Right ventricle myocardium superior (tissue), 1 donor: ENCODE measurements at places on chromosomes 7 and 10. TPM values are rescaled to one million over a fixed set of nuclear protein-coding genes. Genes with fewer than 3 reads are reported as not detected.
A peak's percentile ranks its signal among the peaks of the same experiment; 100 is the strongest.

Gene FAM25G
- total RNA-seq: not detected

- no peak for DNase-seq
Measured at GRCh38 chr10:70699063-70699658, 26.9 kb downstream of the ADAMTS14 start.

DNA sequence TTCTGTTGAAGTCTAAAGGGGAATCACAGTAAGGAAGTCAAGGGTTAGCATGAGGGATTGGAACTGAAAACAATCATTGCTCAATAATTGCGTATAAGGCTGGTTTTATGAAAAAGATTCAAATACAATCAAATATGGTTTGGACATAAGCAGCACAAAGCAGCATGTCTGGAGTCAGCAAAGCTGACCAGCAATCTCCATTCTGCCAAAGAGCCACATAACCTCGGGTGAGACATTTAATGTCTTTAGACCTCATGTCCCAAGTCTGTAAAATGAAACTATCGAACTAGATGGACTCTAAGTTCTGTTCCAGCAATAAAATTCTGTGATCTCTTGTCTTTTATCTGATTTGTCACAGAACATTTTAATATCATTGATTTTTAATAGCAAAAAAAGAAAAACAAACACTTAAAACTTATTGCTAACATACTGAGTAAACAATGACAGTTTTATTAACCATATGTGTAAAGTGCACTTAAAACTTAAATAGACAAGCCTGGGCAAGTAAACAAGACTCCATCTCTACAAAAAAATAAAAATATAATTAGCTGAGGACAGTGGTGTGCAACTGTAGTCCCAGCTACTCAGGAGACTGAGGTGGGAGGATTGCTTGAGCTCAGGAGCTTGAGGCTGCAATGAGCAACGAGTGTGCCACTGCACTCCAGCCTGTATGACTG lies 217.0 kb downstream of the MAGI2 start:
- DNase-seq: no peak

GRCh38 chr10:133315847-133316246 lies 7.1 kb downstream of the ZNF511 start:
- peak; percentile 17 for DNase-seq

DNA sequence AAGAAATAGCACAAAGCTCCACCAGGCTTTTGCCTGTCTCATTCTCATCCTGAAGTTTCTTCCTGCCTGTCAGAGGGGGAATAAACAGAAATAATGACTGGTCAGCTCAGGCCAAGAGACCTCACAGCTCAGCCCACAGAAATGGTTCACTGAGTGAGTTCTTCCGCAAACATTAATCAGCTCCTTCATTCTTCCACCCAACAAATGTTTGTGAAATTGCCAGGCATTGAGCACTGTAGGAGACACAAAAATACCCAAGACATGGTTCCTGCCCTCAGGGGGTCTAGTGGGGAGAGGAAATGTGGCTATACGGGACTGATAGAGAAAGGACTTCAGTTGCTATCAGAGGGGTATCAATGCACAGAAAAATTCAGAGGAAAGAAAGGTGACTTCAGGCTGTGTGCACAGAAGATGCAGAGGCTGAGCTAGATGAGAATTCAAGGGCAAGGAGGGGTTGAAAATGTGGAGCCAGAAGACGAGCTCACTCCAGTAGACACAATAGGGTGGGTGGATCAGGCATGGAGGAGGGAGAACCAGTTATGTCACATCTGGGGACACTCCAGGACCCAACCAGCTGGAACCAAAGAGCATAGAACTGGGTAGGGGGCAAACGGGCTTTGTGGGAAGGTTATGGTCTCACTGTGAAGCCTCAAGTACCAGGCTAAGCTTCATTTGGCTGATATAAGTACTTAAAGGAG lies 20.9 kb downstream of the MYOF start:
- DNase-seq: no peak

GRCh38 chr7:12062062-12062461 lies 149.0 kb upstream of the TMEM106B start:
- no peak for DNase-seq

DNA sequence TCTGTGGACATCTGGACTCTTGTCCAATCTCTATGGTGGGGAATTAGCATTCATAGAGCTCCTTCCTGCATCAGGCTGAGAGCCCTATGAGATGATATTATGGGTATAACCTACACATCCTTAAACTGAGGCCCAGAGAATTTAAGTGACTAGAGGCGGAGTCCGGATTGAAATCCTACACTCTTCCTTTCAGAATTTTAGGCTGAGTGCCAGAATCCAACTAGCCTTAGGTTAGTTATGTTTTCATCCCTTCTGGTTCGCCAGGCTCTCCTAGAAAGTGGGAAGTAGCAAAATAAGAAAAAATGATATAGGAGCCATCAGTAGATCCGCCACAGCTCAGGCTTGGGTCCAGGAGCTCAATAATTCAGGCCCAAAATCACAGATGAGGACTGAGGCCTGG lies 212.5 kb downstream of the GLI3 start:
- DNase-seq: no peak

DNA sequence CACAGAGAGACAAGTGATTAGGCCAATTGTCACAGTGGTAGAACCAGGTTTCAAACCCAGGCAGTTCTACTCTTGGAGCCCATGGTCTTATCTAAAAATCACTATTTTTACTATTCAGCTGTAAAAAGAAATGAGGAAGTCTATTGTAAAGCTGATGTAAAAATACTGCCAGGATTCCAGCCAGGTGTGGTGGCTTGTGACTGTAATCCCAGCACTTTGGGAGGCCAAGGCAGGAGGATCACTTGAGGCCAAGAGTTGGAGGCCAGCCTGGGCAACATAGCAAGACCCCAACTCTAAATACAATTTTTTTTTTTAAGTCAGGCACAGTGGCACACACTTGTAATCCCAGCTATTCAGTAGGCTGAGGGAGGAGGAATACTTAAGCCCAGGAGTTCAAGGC lies 40.4 kb downstream of the HIP1 start:
- no peak for DNase-seq

Gene TRIM73
- total RNA-seq: 0.94 TPM

DNA sequence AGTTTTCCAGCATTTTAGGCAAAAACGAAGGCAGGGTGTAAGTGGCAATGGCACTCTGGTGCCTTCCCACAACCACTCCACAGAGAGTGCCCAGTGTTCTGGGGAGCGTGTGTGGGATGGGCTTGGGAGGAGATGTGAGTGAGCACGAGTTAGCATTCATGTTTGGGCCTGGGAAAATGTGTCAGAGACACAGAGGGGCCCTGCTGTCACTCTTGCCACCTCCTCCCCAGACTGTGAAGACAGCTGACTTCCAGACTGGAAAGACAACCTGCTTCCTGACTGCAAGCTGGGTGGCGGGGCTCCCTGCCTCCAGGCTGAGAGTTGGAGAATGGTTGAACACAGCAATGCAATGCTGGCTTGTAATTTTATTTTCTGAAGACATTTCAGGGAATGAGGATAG lies 454.5 kb upstream of the ZMIZ1 start:
- no peak for DNase-seq

GRCh38 chr10:113438652-113439051 lies 114.2 kb upstream of the HABP2 start:
- no peak for DNase-seq

GRCh38 chr7:98629001-98629431 lies 11.9 kb downstream of the NPTX2 start:
- DNase-seq: no peak

DNA sequence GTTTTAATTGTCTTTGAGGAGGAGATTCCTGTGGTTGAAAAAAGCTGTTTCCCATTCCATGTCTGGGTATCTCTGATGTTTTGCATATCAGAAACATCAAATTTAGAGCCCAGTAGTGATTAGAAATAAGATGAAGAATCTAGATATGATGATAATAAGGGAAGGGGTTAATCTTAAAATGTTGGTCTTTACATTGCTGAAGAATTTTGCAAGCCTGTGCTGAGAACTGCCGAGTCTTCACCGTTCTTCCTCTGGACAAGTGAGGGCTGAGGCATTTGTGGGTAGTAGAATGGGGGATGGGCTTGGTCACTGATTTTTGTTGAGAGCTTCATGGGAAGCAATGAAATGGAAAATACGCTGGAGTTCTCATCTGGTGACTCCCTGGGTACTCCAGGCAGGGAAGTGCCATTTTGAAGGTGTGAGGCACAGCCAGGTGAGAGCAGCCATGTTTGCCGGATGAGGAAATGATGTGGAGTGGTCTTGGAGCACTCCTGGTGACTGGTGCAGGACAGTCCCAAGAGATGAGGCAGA lies 10.2 kb downstream of the TCF7L2 start:
- DNase-seq: no peak

Gene ELMO1
- 11.9 TPM for total RNA-seq

DNA sequence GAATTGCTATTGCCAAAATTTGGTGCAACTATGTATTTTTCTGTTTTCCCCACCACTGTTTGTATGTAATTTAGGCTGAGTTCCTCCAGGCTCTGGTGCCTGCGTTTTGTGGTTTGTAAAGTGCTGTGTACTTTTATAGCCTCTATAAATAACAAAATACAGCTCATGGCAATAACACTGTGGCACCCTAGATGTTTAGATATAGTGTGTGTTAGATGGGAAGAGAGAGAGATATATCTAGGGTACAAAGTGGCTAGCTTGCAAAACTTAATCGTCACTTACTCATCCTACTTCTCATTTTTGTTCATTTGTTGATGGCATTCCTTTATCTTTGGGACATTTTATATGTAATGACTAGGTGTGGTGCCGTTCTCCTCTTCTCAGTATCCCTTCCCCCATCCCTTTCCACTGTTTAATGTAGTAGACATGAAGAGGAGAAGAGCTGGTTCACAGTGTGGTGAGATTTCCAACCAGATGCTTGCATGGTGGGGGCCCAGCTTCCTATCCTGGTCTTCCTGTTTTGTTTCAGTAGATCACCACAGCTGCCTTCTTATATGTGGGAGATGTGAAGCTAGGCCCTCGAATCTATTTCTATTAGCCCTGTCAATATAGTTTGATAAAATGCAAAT lies 115.0 kb downstream of the SND1 start:
- DNase-seq: no peak

DNA sequence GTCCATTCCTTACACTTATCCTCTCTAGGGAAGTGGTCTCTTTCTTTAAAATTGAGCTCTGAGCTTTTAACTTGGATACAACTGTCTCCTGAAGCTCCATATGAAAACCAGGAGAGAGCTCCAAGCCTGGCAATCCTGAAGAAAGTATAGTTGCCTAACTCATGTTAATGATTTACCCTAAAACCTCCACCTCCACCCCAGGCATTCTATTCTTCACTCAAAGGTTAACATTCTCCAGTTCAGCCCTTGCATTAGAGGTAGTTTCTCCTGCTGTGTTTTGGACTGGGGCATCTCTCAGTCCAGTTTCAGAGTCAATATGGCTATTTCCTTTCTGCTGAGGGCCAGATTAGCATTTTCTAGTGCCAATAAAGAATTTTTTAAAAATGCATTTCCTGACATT lies 195.5 kb downstream of the SLC25A13 start:
- DNase-seq: no peak

DNA sequence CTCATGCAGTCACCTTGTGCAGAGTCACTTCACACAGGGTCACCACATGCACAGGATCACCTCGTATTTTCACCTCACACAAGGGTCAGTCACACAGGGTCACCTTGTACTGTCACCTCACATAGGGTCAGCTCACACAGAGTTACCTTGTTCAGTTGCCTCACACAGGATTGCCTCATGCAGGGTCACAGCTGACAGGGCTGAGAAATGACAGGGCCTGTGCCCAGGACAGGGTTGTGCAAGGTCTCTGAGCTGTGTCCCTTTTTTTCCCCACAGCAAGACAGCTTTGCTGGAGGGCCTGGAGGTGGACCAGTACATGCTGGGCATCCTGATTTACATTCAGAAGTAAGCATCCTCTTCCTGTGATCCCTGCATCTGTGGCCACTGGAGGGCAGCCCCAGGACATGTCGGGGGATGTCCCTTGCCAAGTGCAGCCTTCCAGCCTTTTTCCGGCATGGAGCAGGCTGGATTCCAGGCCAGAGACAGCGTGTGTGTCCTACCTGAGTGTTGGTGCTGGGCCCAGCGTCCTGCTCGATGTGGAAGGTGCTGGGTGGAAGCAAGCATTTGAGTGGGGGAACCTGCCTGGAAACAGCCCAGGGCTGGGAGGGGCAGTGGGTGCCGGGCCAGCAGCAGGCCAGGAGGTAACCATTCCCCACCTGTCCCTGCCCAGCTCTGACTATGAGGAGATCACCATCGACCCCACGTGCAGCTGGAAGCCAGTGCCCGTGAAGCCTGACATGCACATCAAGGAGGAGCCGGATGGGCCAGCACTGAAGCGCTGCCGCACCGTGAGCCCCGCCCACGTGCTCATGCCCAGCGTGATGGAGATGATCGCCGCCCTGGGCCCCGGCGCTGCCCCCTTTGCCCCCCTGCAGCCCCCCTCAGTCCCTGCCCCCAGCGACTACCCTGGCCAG lies 16.3 kb downstream of the ZMIZ2 start:
- no peak for DNase-seq

GRCh38 chr10:80473692-80474596 lies 19.8 kb downstream of the TSPAN14 start:
- no peak for DNase-seq

DNA sequence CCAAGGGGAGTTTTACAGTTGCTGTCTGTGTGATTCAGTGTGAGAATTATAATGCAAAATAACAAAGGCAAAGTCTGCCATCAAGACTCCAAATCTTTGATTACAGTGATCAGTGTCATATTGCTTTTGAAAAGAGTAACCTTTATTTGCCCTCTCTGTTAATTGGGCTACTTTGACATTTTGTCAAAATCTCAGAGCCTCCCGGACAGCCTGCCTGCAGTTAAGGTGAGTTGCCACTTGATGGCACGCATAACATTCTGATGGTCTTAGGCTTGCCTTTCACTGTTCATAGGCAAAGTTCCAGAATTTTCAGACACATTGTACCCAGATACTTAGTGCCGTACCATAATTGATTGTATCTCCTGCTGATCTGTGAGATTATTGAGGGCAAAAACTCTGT lies 253.5 kb downstream of the ABCA13 start:
- no peak for DNase-seq

Gene GIMAP5
- 8.5 TPM for total RNA-seq

GRCh38 chr7:139321071-139321745 lies 19.9 kb upstream of the FMC1 start:
- no peak for DNase-seq

DNA sequence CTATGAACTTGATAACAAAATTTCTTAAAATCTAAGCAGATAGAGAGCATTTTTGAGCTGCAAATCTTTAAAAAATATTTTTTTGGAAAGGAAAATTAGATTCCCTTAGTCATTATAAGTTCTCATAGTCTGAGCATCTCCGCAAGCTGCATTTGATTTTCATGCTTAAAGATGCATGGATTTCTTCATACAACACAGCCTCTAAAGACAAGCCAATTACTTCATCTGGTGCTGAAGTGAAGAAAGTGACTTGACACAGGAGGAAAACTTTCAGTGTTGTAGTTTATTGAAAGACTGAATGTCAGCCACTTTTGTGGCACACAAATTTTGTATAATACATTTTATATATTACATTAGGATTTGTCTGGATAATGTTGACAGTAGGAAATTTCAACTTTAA lies 22.5 kb downstream of the SEMA3D start:
- no peak for DNase-seq
